ENCODE measurements at places on chromosomes 5 and 9. TPM values are rescaled to one million over a fixed set of nuclear protein-coding genes. Genes with fewer than 3 reads are reported as not detected.

PAEP gene
- total RNA-seq = not detected

WWC1 gene
- total RNA-seq = 29.8 TPM

SERINC5 gene
- total RNA-seq = 19.5 TPM

PLAC8L1 gene
- total RNA-seq = not detected

CNTNAP3B gene
- 13.8 TPM for total RNA-seq

PTGR1 gene
- total RNA-seq = 38.3 TPM

DMRT3 gene
- not detected for total RNA-seq

OGN gene
- 24.6 TPM for total RNA-seq

FCN2 gene
- 0.84 TPM for total RNA-seq

BRINP1 gene
- total RNA-seq = 0.37 TPM

RPL35 gene
- 2,192 TPM for total RNA-seq

MAMDC2 gene
- total RNA-seq = 43.7 TPM

XRCC4 gene
- total RNA-seq = 7.4 TPM

FPGS gene
- 91.6 TPM for total RNA-seq

TSLP gene
- total RNA-seq = not detected

MRPL22 gene
- 20.3 TPM for total RNA-seq

SLC6A19 gene
- not detected for total RNA-seq

MCTP1 gene
- total RNA-seq = 27.2 TPM

IFNA21 gene
- not detected for total RNA-seq

TMOD1 gene
- total RNA-seq = 33.8 TPM

IFNB1 gene
- not detected for total RNA-seq

SNCB gene
- not detected for total RNA-seq

SPINK13 gene
- not detected for total RNA-seq

NUDT2 gene
- 6.6 TPM for total RNA-seq

CBY3 gene
- not detected for total RNA-seq

SEMA6A gene
- total RNA-seq = 38.5 TPM

IL3 gene
- not detected for total RNA-seq

SLCO6A1 gene
- total RNA-seq = not detected

EPB41L4A gene
- total RNA-seq = 23.3 TPM

GPX3 gene
- total RNA-seq = 7,445 TPM

ERCC6L2 gene
- total RNA-seq = 84.6 TPM

UHRF2 gene
- total RNA-seq = 74.7 TPM

FKBP15 gene
- 29.1 TPM for total RNA-seq

THOC3 gene
- total RNA-seq = 18.9 TPM

RAB3C gene
- total RNA-seq = 5.5 TPM

PCDHGA5 gene
- total RNA-seq = 3.1 TPM

MZB1 gene
- total RNA-seq = 1.1 TPM

All from omental fat pad (tissue), 4 donors.